ENCODE measurements at places on chromosomes 6 and 20.

DNA sequence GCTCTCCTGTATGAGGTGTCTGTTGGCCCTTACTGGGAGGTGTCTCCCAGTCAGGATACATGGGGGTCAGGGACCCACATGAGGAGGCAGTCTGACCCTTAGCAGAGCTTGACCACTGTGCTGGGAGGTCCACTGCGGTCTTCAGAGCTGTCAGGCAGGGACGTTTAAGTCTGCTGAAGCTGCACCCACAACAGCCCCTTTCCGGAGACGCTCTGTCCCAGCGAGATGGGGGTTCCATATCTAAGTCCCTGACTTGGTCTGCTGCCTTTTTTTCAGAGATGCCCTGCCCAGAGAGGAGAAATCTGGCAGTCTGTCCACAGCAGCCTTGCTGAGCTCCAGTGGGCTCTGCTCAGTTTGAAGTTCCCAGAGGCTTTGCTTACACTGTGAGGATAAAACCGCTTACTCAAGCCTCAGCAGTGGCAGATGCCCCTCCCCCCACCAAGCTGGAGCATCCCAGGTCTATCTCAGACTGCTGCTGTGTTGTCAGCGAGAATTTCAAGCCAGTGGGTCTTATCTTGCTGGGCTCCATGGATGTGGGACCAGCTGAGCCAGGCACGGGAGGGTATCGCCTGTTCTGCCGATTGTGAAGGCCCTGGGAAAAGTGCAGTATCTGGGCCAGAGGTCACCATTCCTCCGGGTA lies 36.3 kb upstream of the IBTK start:
- no peak for DNase-seq

- DNase-seq: peak; percentile 36
Observed at GRCh38 chr6:33787954-33788693, 806 bp downstream of the LEMD2 start.

GRCh38 chr6:96466147-96466863 lies 55.3 kb upstream of the UFL1 start:
- DNase-seq: no peak

- no peak for DNase-seq
Observed at GRCh38 chr6:40460380-40460779, 126.8 kb downstream of the LRFN2 start.

DNA sequence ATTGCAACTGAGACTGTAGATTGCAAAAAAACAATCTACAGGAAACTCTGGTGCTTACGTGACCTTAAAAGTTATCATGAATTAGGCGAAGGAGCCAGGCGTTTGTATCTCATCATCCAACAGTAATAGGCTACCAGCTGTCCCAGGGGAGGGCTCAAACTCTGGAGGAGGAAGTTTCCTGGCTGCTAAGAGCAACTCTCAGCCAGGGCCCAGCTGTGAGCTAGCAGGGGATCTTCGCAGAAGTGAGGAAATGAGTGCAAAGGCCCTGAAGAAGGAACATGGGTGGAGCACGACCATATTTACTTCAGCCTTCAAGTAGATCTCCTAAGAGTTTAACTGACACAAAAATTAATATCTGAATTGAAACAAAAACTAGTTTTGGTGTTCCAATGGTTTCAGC lies 686.9 kb upstream of the MAP3K7 start:
- no peak for DNase-seq

DNA sequence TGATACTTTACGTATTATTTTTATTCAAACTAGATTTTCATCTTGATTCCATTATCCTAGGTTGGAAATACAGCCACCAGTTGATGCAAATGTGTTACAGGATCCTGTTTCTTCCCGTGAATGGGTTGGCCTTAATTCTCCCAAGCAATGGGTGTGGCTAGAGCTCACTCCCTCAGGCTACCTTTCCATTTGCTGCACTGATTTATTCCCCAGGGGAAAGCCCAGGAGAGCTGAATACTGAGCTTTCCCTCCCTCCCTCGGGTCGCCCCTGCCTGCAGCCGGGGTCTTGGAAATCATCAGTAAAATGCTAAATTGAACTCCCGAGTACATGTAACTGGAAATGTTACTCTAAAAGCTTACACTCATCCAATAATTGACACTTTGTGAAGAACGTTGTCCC lies 9.9 kb downstream of the SMOC2 start:
- DNase-seq: no peak

GRCh38 chr20:20084296-20084752 lies 32.0 kb downstream of the CFAP61 start:
- no peak for DNase-seq

DNA sequence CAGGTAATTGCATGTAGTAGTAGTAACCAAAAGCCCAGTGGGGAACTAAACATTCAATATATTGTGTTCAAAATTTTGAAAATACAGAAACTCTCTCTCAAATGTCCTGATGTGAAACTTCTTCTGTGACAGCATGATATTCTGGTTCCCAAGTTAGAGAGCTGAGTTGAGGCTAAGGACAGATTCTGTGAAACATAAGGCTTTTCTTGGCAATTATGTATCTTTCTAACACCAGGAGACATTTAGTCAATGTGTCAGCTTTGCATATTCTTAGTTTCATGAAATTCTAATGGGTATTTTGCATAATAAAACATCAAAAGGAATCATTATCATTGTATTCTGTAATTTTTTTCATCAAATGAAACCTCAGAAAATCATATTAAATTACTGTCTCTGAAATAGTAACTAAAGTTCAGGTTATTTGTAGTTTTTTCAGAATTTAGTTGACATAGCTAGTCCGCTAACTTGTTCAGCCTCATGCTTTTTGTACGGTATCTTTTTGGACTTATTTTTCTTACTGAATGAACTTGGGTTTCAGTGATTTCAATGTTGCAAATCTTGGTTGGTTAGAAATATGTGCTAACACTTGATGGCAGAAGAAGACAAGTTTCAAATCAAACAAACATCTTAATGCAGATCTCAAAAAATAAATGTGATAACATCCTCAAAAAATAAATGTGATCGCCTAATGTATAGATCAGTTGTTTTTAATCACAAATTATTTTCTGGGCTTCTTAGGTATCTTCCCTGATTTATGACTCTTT lies 70.4 kb downstream of the AKAP7 start:
- DNase-seq: no peak
